ENCODE measurements at places on chromosomes 7 and 10. TPM values are rescaled to one million over a fixed set of nuclear protein-coding genes. Genes with fewer than 3 reads are reported as not detected.

PYROXD2 gene
- 5.8 TPM for total RNA-seq

GRCh38 chr7:116331020-116331419, 120.7 kb downstream of the TES start:
- no peak for DNase-seq

MMD2 gene
- not detected for total RNA-seq

DNA sequence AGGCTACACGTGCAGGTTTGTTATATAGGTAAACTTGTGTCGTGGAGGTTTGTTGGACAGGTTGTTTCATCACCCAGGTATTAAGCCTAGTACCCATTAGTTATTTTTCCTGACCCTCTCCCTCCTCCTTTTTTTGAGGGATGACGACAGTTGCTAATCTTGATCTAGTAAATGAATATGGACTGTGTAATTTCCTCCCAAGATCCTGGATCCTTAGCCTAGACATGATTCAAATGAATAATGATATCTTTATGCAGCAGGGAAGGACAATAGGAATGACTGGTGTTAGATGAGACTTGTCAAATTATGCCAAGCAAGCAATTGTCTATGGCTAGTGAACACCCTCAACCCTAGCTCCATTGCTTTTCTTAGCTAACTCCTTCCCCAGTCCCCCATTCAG, 156.2 kb downstream of the PLPP4 start:
- DNase-seq = no peak

DNA sequence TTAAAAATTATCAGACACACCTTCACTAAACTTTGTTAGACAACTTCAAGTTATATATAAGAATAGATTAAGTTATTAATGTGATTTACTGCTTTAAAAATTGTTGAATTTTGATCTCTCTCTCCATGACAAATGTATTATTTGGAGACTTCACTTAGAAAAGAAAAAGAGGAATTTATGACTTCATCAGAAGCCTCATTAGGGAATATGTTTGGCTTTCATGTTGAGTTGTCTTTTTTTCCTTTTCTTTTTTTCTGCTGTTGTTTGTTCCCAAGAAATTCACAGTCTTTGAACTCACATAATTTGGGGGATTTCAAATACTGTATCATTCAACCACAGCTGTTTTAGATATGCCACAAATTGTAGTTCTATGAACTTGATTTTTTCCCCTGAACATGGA, 149.5 kb downstream of the PPP1R9A start:
- no peak for DNase-seq

RNF32 gene
- total RNA-seq = 0.75 TPM

NUB1 gene
- total RNA-seq = 60.2 TPM

- DNase-seq = no peak
Measured at GRCh38 chr7:33616752-33617151, 288.6 kb upstream of the BMPER start.

All from kidney epithelial cell (primary cell).